ENCODE measurements at places on chromosomes 2 and 18. TPM values are rescaled to one million over a fixed set of nuclear protein-coding genes. Genes with fewer than 3 reads are reported as not detected.

DNA sequence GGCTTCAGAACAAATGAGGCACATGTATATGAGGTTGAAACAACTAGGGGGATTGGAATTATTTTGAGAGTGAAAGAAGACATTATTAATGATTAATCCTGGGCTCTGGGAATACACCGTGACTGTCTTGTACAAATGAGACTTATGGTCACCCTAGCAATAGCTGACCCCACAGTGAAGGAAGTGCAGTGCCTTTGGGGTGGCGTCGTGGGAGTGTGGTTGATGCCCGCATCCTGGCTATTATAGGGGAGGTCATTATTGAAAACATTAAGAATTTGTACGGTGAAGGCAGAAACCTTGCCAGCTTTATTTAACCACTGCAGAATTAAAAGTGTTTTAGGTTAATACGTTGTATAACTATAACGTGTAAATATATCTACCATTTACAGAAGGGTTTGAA lies 296.7 kb downstream of the CYRIA start:
- DNase-seq, result no peak
- H3K4me3 ChIP-seq, result no peak overlapping the region
- H3K27me3 ChIP-seq, result no peaks in the 10 kb centered on the region
- no peaks in the 10 kb centered on the region for H3K4me1 ChIP-seq
- no peaks in the 10 kb centered on the region for H3K36me3 ChIP-seq

Gene GPR75
- total RNA-seq, result 1.9 TPM

- H3K4me1 ChIP-seq, result peaks cover 34% of the 10 kb centered on the region
- no peaks in the 10 kb centered on the region for H3K36me3 ChIP-seq
- peaks cover 6% of the 10 kb centered on the region for H3K27me3 ChIP-seq
- DNase-seq, result no peak
Measured at GRCh38 chr2:102051692-102052277, 60.0 kb downstream of the IL1R2 start.

Gene CD226
- total RNA-seq, result 2.3 TPM

DNA sequence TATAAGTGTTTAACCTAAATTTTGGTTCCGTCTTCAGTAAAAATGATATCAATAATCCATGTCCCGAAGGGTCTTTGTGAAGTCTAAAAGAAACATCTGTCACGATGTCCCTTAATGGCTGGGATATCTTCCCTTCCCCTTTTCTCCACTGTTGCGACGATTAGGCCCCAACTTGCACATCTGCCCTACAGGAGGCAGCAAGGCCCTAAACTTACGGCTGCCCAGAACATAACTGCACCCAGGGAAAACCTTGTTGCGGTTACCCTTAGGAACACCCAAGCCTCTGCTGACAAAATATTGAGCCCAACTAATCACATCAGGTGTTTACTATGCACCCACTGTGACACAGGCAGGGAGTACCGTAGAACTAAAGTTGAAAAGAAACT lies 1.3 kb upstream of the SMAD2 start:
- DNase-seq, result peak; percentile 15
- H3K27ac ChIP-seq, result peak overlapping the region; percentile 97
- no peaks in the 10 kb centered on the region for H3K27me3 ChIP-seq
- peak overlapping the region; percentile 90 for H3K4me3 ChIP-seq
- no peaks in the 10 kb centered on the region for H3K36me3 ChIP-seq

GRCh38 chr2:118852605-118853128 lies 5.2 kb upstream of the EN1 start:
- DNase-seq, result no peak
- peaks cover 7% of the 10 kb centered on the region for H3K4me1 ChIP-seq
- H3K27me3 ChIP-seq, result peaks cover 100% of the 10 kb centered on the region

DNA sequence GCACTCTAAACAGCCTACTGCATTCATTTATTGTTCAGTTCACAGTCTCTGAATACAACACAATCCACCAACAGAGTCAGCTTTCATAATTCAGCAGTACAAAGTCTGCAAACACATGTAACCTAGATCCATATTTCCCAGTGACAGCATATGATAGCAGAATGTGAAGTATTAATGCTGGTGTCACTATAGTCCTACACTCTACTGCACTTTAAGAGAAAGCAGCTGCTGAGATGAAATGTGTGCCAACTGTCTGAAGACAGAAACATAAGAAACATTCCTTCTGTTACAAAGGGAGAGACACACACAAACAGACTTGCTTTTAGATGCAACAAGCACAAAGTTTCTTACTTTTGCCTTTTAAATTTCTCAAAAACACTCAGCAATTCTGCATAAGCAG lies 441.8 kb downstream of the ZEB2 start:
- H3K27me3 ChIP-seq, result no peaks in the 10 kb centered on the region
- no peak overlapping the region for H3K27ac ChIP-seq
- H3K4me3 ChIP-seq, result no peak overlapping the region
- no peaks in the 10 kb centered on the region for H3K36me3 ChIP-seq

Gene HTR2B
- total RNA-seq, result 0.49 TPM

DNA sequence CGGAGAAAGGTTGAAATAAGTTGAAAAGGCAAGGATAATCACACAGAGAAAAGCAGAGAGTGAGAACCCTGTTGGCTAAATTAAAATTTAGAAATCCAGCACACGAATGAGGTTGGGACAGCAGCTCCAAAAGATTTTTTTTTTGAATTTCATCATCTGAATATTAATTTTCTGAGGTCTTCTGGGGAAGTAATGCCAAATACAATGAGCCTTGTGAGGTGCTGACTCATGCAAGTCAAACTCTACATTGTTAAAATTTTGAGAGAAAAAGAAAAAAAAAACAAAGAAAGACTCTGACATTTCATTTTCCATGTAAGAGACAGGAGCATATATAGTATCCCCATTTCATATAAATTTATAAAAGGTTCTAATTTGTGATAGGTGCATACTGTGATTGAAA lies 614.2 kb upstream of the CDH2 start:
- H3K4me3 ChIP-seq, result no peak overlapping the region
- no peak for DNase-seq
- no peaks in the 10 kb centered on the region for H3K36me3 ChIP-seq
- H3K27me3 ChIP-seq, result no peaks in the 10 kb centered on the region
- H3K27ac ChIP-seq, result no peak overlapping the region

GRCh38 chr18:49435170-49435569 lies 25.3 kb downstream of the DYM start:
- H3K36me3 ChIP-seq, result no peaks in the 10 kb centered on the region
- no peak overlapping the region for H3K27ac ChIP-seq
- H3K4me3 ChIP-seq, result no peak overlapping the region
- no peaks in the 10 kb centered on the region for H3K27me3 ChIP-seq

Gene C2orf81
- total RNA-seq, result 1.5 TPM

GRCh38 chr2:102872388-102872787 lies 110.6 kb downstream of the TMEM182 start:
- no peaks in the 10 kb centered on the region for H3K4me1 ChIP-seq
- no peaks in the 10 kb centered on the region for H3K36me3 ChIP-seq
- no peak overlapping the region for H3K27ac ChIP-seq

GRCh38 chr18:52536039-52536438 lies 196.0 kb downstream of the DCC start:
- H3K36me3 ChIP-seq, result no peaks in the 10 kb centered on the region
- H3K4me3 ChIP-seq, result no peak overlapping the region

- H3K27ac ChIP-seq, result no peak overlapping the region
- H3K27me3 ChIP-seq, result no peaks in the 10 kb centered on the region
- no peak for DNase-seq
- no peaks in the 10 kb centered on the region for H3K36me3 ChIP-seq
Measured at GRCh38 chr2:24189551-24189950, 14.7 kb downstream of the FAM228A start.

DNA sequence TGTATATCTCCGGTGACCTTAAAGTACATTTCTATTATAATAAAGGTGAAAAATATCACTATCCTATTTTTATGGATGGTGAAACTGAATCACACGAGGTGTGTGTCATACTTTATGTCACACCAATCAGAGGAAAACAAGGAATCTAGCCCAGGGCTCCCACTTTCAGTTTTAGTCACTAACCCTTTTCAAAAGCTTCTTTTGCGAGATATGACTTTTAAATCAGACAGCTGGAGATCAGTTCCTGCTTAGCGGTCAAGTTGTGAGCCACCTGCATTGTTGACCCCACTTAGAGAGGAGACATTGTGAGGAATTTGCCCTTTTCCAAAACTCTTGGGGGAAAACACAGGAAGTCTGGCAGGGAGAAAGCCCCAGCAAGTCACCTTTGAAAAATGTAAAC lies 70.5 kb downstream of the CPS1 start:
- H3K4me3 ChIP-seq, result no peak overlapping the region
- no peak overlapping the region for H3K27ac ChIP-seq
- H3K4me1 ChIP-seq, result no peaks in the 10 kb centered on the region
- no peaks in the 10 kb centered on the region for H3K27me3 ChIP-seq

Gene MYO5B
- total RNA-seq, result 0.87 TPM

Gene CDH7
- total RNA-seq, result not detected

GRCh38 chr2:65595630-65596029 lies 163.2 kb upstream of the SPRED2 start:
- H3K36me3 ChIP-seq, result no peaks in the 10 kb centered on the region
- no peak overlapping the region for H3K27ac ChIP-seq
- no peak for DNase-seq
- no peaks in the 10 kb centered on the region for H3K27me3 ChIP-seq
- no peak overlapping the region for H3K4me3 ChIP-seq

DNA sequence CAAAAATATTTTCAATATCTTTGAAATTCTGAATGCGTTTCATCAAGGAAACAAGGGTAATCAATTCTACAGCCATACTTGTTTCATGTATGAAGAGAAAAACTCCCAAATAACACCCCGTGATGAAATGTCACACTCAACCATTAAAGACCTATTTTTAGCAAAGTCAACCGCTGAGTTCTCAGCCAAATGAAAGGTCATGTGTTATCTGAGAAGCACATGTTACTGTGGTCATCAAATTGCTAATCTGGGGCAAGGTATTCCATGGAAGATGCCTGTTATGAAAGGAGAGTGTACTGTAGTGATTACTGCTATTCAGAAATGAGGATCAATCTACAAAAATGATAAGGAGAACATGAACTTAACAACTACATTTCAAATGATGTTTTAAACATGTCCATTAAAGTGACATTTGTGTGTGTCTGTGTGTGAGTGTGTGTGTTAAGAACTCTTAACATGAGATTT lies 126.7 kb downstream of the BCL2 start:
- no peaks in the 10 kb centered on the region for H3K27me3 ChIP-seq
- no peak for DNase-seq
- H3K4me1 ChIP-seq, result peaks cover 13% of the 10 kb centered on the region
- no peak overlapping the region for H3K4me3 ChIP-seq
- no peaks in the 10 kb centered on the region for H3K36me3 ChIP-seq
- H3K27ac ChIP-seq, result no peak overlapping the region

- no peaks in the 10 kb centered on the region for H3K4me1 ChIP-seq
- H3K27ac ChIP-seq, result no peak overlapping the region
- no peaks in the 10 kb centered on the region for H3K36me3 ChIP-seq
- no peak for DNase-seq
- no peaks in the 10 kb centered on the region for H3K27me3 ChIP-seq
Measured at GRCh38 chr18:9724797-9725585, 16.9 kb downstream of the RAB31 start.

- no peaks in the 10 kb centered on the region for H3K27me3 ChIP-seq
- H3K4me3 ChIP-seq, result no peak overlapping the region
- H3K27ac ChIP-seq, result no peak overlapping the region
Measured at GRCh38 chr2:171316220-171316619, 117.6 kb downstream of the METTL8 start.

Gene COL4A4
- total RNA-seq, result 2.4 TPM

- no peak overlapping the region for H3K27ac ChIP-seq
- H3K27me3 ChIP-seq, result no peaks in the 10 kb centered on the region
- no peak for DNase-seq
Measured at GRCh38 chr2:165253178-165253577, 14.0 kb downstream of the SCN2A start.

Gene PLEK
- total RNA-seq, result 1.9 TPM

DNA sequence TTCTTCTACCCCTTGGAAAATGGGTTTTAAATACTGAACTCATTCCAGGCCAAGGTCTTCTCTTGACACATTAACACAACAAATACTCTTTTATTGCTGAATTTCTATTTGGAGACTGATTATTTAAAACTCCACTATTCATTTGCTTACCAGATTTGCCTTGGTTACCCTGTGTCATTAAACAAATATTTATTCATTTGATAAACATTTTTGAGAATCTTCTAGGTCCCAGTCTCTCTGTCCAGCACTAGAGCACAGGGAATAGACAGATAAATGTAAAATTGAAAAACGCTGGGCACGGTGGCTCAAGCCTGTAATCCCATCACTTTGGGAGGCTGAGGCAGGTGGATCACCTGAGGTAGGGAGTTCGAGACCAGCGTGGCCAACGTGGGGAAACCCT lies 9.8 kb upstream of the MRO start:
- no peak overlapping the region for H3K27ac ChIP-seq
- H3K36me3 ChIP-seq, result no peaks in the 10 kb centered on the region
- H3K4me3 ChIP-seq, result no peak overlapping the region
- H3K4me1 ChIP-seq, result no peaks in the 10 kb centered on the region
- H3K27me3 ChIP-seq, result no peaks in the 10 kb centered on the region

Gene IL1B
- 7.9 TPM for total RNA-seq

Gene CEP76
- 5.9 TPM for total RNA-seq
